ENCODE measurements at places on chromosomes 7 and 10.

- no peak for DNase-seq
These were observed 94.7 kb downstream of the HDAC9 start for GRCh38 chr7:18590241-18590640.

DNA sequence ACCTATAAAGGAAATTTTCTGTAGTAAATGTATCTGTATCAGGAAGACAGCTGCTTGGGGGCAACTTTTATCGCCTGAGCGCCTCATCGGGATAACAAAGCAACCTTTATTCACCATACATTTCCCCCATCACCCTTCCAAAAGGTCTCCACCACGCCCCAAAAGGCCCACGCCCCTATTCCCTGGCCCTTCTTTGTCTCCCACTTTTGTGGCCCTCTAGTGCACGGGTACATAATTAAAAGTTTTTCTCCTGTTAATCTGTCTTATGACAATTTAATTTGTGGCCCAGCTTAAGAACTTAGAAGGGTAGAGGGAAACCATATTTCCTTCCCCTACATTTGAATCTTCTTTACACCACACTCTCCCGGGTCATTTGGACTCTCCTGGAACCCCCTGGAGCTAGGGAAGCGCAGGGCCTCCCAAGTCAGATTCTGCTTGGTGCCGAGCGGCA is 625 bp downstream of the RP9 start:
- DNase-seq, result no peak

DNA sequence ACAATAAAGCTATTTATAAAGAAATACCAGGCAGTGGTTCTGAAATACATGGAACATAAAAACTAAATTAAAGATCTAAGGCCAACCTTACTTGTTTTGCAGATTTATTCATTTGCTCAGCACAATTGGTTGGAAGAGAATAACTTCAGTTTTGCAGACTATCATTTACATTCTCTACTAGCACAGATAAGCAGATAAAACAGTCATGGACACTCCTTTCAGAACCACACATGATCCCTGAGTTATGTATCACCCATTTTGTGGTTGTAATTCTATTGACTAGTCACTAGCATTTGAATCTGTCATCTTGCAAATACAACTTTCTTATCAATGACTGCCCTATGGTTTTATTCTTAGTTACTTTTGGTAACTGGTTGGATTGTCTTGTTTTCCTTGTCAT is 45.1 kb downstream of the PRKAR2B start:
- no peak for DNase-seq

GRCh38 chr10:13657101-13657680 is 70.4 kb downstream of the PRPF18 start:
- DNase-seq, result no peak

DNA sequence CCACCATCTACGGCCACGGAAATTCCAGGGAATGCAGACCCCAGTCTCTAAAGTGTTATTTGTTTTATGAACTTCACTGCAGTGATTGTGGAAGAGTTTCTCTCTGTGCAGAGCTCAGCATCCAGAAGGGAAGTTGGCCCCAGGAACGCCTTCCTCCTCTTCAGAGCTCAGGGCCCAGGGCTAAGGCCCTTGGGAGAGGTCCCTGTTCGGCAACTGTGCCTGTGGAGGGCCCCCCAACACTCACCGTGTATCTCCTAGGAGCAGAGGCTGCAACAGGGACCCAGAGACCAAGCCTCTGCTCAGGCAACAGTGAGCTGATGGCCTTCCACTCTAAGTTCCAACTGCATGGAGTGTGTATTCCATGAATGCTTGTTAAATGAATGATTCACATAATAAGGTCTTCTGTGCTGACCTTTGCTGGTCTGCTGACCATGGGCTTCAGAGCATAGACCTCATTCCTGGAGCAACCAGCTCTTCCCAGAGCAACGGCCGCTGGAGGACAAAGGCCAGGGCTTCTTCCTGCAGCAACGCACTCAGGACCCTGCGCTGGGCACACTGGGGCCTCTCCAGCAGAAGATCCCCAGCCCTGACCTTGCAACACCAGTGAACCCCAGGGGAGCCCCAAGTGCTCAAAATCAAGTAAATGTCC is 7.7 kb downstream of the DIP2C start:
- DNase-seq, result no peak

DNA sequence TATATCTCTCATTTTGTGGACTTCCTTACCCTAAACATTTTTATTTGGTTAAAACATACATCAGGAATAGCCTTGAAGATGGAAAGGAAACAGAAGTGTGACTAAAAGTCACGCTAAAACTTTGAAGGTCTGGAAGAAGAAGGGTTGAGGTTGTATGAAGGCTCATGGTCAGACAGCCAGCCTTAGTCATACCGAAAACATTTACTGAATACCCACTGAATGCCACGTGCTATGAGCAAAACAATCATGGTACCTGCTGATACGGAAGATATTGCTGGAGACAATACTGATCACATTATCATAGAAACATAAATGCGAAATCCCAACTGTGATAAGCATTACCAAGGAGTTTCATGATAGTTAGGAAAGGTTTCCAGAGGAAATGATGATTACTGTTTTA is 64.0 kb downstream of the PDZD8 start:
- no peak for DNase-seq

DNA sequence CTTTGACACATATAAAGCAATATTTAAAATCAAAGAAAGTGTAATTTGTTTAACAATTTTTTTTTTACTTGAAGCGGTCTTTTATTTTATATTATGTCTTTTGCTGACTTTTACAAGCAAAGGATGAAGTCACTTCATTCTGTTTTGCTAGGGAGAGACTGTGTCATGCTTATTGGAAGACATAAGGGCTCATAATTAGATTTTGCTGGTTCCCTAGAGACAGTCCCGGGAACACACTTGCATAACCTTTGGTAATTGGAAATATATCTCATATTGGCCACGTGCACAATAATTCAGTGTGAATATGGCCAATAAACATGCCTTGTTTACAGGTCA is 448 bp upstream of the NET1 start:
- DNase-seq, result no peak

DNA sequence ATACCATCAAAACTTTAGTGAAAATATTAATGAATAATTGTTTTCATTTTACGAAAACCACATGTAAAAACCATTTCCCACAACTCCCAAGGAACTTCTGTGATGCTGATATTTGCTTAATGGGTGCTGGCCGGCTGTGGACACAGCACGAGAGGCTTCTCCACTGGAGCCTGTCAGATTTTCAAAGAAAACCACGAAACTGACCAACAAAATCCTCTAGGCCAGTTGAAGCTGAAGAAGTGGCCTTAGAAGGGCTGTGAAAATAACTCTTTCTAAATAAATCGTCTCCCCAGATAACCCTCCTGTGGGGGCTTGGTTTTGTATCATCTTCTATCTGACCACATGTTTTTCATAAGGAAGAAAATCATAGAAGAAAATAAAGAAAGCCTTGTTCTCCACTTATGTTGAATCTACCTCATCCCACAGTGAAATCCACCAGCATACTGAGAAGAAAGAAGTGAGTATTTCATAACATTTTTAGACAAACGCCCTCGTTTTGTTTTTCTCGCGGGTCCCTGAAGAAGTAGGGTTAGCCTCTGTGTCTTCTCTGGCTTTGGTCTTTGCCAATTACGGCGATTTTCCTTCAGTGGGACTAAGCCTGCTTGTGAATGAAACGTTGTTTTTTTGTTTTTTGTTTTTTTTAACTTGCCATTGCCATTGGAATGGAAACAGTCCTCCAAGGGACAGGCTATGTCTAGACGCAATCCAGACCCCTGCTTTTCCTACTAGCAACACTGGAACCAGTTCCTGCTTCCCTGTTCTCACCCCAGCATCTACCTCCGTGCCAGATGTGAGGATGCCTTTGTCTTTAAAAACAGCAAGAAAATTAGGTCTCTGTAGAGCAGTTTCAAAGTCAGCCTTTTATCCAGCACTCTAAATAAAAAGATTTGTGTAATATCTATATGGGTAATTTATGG is 123.9 kb downstream of the ADAM12 start:
- no peak for DNase-seq

GRCh38 chr10:17847585-17848296 is 38.6 kb downstream of the MRC1 start:
- DNase-seq, result no peak

DNA sequence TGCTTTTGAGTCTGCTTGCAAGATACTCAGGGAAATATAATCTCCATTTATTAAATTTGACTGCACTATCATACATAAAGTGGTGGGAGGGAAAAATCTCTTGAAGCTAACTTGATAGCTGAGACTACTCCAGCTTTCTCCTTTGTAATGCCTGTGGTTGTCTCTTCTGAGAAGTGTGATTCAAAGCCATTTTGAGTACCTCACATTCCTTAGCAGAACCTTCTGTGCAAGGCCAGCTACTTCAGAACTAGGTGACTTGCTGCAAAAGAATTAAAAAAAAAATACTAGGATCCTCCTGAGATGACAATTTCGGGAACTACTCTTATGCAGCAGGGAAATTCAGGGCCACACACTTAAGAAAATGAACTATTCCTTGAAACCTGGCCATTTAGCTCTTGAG is 294.8 kb downstream of the MDFIC start:
- DNase-seq, result no peak

DNA sequence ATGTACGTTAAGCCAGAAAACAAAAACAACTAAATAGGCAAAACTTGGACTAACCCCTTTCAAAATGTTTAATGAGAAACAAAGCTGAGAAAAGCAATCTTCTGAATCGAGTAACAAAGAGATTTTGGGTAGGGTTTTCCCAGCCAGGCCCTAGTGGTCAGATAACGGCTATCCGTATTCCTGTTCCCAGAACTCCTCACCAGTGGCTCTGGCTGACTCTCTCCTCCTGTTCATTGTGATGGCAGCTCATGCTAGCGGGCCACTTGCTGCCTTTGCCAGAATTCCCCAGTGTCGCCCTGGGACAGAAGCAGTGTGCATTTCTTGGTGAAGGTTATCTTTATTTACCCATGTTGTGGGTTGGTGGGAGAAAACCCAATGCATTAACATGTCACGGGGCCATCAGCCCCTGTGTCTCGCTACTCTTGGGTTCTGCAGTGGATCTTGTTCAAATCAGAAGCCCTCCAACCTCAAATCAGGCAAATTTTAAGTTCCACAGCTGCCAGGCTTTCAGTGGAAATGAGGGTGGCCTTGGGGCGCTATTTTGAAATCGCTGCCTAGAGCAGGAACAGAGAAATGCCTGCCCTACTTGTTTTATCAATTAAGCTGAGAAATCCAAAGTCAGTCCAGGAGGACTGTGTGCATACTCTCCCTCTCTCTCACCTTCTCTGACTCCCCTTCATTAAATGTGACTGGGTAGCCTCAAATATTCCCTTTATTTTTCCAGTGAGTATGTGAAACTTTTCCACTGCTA is 164.5 kb upstream of the NPVF start:
- no peak for DNase-seq

DNA sequence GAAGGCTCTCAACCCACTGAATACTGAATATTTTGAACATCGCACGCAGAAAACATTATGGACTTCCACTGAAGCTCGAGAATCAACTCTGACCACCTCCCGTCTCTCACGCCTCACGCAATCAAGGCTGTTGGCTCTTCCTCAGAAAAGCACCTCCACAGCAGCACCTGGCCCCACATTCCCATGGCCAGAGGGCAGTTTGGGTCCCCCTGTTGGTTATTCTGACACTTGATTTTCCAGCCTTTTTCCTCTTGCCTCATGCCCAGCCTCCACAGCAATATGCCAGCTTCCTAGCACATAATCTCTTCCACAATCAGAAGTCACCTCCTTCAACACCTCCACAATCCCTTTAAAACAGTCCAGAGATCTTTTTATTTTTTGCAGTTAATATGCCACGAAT is 55.9 kb downstream of the SVOPL start:
- DNase-seq, result no peak

DNA sequence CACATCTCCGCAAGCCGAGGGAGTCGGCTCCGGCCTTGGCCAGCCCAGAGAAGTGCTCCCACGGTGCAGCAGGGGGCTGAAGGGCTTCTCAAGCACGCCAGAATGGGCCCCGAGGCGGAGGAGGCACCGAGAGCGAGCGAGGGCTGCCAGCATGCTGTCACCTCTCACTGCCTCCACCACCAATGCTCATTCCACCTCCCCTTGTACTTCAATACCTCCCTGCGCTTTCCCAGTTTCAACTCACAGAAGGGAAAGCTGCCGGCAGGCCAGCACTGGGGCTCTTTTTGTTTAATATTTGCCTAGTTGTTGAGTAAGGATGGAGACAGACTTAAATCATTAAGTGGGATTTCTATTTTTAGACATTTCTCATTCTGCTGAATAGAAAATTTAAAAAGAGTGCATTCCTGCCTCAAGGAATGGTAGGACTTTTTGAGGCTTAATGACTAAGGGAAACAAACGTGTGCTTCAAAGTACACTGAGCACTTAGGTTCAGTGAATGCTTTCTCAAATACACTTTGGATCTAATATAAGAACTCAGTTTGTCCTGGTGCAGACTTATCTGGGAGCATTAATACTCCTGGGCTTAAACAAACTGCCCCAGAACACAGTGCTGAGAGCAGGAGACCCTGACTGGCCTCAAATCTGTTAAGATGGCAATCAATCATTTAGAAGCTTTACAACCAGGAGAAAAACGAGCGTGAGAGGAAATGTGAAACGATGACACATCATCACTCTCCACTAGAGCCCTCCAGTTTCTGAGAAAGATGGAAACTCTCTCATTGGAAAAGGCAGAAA is 131.2 kb downstream of the RALA start:
- no peak for DNase-seq
